ENCODE measurements at places on chromosomes 6 and 20.

- no peak for DNase-seq
Observed at GRCh38 chr20:15515691-15516090, 1057.6 kb downstream of the KIF16B start.

GRCh38 chr6:32659856-32660595, 6.4 kb downstream of the HLA-DQB1 start:
- DNase-seq, result no peak

- no peak for DNase-seq
Observed at GRCh38 chr20:939606-940005, 23.5 kb upstream of the ANGPT4 start.

- no peak for DNase-seq
Observed at GRCh38 chr6:166955121-166955864, 1.1 kb downstream of the RNASET2 start.

DNA sequence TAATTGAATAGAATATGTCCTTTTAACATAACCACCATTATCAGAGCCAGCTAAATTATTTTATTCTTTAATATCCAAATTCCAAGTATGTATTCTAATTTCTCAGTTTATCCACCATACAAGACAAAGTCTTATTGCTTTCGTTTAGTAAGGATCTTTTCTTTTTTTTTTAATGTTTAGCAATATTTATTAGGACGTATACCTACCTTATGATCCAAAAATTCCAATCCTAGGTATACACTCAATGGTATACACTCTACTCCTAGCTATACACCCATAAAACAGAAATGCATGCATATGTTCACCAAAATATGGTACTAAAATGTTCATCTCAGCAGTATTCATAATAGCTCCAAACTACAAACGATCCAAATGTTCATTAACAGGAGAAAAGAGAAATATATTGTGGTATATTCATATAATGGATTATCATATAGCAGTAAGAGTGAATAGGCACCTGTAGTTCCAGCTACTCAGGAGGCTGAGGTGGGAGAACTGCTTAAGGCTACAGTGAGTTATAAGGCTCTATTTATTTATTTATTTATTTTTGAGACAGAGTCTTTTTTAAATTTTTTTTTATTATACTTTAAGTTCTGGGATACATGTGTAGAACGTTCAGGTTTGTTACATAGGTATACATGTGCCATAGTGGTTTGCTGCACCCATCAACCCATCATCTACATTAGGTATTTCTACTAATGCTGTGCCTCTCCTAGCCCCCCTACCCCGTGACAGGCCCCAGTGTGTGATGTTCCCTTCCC, 17.3 kb downstream of the TNFAIP3 start:
- no peak for DNase-seq

DNA sequence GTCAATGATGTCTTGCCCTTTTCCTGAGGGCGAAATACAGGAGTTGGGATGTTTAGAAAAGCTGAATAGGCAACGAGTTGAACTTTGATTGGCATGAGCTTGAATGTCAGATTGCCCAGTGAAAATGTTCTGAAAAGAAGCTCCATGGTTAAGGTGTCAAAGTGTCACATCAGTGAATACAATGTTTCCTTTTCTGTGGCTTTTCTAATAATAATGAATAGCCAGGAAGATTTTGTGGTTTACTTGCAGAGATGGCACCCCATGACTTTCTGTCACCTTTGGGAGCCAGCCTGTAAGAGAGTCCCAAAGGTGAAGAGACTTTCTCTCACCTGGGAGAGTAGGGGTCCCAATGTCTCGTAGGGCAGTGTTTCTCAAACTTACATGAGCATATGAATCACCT, 119.2 kb downstream of the KCNQ5 start:
- DNase-seq, result no peak

GRCh38 chr6:138576313-138576712, 77.0 kb upstream of the NHSL1 start:
- DNase-seq, result no peak

DNA sequence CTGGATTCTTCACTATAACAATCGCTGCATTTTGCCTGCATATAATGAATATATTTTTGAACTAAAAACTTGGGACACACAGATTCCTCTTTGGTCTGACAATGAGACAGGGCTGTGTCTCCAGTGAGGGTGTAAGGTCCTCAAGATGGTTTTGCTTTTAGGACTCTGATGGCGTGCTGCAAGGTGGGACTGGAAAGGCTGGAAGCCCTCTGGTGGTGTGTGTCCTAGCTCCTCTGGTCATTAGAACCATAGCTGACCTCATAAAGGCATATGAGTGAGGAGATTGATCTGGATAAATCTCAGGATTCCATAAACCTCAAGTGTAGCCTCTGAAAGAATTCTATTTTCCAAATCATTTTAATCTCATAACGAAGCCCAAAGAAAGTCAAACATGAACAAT, 108.4 kb upstream of the ASF1A start:
- DNase-seq, result no peak

DNA sequence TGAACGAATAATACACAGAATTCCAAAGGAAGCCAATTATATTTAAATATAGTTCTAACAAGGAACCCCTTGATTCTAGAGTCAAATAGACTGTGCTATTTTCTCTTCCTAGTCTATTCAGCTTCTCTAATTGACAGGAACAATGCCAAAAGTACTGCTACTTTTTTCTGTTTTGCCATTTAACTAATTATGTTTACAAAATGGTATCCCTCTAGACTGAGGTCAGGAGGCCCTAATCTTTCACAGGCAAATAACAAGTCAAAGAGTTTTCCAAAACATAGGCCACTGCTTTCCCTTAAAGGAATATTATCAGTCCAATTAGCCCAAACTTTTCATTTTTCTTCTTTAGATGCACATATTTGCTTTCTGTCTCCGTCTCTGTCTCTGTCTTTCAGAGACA, 539.3 kb downstream of the RFPL4B start:
- DNase-seq, result no peak
